ENCODE measurements at places on chromosomes 4 and X.
A peak's percentile ranks its signal among the peaks of the same experiment; 100 is the strongest.

DNA sequence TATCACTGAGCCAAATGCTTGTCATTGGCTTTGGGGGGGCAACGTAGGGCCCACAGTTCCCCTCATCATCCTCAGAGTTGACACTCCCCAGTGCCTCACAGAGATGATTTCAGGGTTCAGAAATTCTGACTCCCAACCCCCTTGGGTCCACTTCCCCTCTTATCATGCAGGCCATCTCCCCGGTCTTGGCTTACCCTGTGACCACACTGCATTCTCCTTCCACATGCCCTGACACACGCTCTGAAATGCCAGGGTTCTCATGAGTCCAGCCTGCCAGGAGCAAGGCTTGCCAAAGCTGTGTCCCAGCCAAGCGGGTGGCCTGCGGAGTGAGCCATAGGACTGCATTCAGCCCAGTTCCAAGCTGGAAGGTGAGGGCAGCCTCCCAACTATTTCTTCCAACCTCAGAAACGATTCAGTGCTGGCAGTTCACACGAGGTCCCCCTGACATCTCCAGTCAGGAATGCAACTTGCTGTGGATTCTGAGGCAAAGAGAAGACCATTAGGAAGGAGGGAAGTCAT lies 101.2 kb downstream of the SMIM20 start:
- no peak for DNase-seq

- DNase-seq: no peak
Measured at GRCh38 chr4:93743022-93743421, 85.5 kb upstream of the ATOH1 start.

- DNase-seq: no peak
Measured at GRCh38 chr4:24935856-24936255, 23.0 kb upstream of the CCDC149 start.

- no peak for DNase-seq
Measured at GRCh38 chrX:49978176-49978575, 55.8 kb downstream of the CLCN5 start.

DNA sequence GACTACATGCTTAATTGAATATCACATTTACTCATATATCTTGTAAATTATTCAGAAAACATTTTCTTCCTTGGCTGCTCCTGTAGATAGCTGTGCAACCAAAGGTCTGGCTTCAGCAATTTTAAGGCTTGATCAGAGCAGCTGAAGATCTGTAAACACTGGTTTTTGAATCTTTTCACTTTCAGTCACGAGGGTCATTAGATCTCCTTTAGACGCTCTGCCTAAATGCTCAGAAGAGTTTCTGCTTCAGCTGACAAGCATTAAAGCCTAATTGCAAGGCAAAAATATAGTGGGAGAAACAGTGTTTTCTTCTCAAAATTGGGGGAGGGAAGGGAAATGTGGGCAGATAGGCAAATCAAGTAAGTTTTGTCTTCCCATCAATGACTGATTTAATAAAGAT lies 25.7 kb downstream of the TRPC5 start:
- peak; percentile 2 for DNase-seq

DNA sequence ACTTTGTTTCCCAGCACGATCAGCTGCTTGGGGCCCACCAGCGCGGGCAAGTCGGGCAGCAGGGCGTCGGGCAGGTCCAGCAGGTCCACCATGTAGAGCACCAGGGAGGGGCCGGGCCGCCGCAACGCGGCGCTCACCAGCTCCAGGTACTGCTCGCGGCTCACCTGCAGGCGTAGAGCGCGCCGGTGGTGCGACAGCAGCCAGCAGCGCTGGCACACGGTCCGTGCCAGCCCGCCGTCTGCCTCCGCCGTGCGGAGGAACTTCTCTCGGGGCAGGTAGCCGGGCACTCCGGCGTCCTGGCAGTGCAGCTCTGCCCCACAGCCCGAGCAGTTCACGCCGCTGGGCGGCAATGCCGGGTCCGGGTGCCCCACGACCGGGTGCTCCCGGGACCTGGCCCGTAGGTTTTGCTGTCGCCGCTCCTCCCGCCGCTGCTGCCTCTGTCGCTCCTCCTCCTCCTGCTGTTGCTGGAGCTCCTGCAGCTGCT lies 527 bp downstream of the NOA1 start:
- peak; percentile 27 for DNase-seq

DNA sequence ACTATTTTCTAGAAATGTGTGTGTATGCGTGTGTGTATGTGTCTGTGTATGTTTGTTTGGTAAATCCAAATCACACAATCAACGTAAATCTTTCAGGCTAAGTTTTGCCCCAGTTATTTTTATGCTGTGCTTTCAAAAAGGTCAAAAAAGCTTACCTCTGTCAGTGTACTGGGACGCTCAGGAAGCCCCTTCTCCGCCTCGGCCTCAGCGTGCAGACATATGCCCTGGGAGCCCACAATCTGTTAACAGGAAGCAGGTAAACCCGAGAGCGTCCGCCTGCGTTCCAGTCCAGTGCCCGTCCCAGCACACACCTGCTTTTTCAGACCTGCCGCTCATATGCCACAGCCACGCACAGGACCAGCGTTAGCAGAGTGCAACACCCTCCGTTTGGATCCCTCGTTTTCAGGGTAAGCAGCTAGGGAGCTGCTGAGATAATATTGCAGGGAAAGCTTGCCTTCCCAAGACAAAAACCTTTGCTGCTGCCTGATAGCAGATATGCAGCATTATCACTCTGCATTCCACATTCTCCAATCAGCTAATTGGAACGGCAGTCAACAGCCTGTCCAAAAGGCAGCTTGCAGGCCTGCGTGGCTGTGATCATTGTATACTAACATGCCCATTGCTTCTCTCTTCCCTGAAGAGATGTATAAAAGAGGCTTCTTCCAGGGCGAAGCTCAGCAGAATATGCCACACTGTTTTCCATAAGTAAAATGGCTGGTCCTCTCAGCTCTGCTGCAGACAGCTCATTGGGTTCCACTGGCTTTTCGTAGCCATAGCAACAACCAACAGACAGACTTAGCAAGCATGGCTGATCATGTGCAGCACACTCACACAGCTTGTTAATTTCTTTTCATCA lies at the start of gene SORBS2:
Gene SORBS2, minus strand, starts transcription at position 686 of the 856 bp plus-strand sequence. CDS start 121,623 bp downstream, outside the sequence.
- peak; percentile 78 for DNase-seq

DNA sequence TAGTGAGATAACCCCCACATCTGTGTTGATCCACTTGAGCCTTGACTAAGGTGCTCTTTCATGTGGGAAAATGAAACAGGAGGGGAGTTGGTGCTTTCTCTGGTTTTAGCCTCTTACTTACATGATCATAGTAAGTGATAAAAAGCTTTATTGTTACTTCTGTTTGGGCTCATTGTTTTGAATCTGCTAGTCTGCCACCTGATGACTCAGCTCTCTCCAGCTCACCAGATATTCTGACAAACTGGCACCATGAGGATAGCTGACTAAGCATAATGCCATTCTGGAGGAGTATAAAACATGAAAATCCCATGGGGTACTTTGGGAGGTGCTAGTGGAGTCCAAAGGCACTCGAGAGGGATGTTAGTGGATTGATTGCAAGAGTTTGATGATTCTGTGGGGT lies 824.0 kb downstream of the RAPGEF2 start:
- no peak for DNase-seq

DNA sequence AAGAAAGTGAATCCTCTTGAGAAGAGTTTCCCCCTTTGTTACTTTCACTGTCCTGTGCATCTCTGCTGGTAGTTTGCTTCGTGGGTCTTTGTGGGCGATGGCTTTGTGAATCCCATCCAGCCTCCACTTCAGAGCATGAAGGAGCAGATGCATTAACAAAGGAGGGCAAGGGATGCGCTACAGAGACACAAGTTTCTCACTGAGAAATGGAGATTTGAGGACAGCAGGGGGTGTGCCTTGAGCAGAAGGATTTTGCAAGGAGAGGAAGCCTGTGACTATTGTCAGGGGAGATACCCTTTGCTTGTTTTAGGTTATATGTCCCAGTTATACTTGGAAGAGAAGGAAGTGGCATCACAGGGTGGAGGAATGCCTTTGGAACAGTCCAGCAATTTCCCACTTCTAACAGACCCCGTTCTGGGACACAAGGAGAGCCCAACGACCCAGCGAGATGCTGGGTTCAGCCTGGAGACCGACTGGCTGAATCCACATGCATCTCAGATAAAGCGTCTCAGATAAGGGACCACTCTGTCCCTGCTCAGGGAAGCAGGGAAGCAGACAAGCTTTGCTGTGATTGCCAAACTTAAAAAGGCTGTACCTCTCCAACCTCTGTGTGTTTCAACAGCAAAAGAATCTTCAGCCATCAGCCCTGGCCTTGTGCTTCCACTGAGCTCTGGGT lies 314.6 kb upstream of the GATB start:
- no peak for DNase-seq

DNA sequence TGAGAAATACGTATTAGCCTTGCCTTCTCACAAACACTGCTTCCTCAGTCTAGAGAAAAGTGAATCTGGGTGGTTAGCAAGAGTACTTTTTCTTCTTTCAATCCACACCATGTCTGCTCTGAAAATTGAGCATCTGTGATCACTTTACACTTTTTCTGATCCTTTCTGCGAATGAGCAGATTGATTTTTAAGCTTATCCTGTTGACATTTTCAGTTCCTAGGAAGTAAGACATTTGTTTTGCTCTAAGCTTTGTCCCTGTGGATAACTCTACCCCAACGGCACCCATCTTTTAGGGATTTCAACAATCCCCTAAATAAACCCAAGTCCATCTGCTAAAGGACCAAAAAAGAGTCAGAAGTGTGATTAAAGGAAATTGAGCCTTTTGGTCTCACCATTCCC lies 487.5 kb downstream of the IQCM start:
- no peak for DNase-seq

- DNase-seq: peak; percentile 11
Measured at GRCh38 chr4:65367306-65367705, 303.0 kb downstream of the EPHA5 start.

GRCh38 chr4:152415980-152416379 lies 119.9 kb downstream of the FBXW7 start:
- DNase-seq: no peak

DNA sequence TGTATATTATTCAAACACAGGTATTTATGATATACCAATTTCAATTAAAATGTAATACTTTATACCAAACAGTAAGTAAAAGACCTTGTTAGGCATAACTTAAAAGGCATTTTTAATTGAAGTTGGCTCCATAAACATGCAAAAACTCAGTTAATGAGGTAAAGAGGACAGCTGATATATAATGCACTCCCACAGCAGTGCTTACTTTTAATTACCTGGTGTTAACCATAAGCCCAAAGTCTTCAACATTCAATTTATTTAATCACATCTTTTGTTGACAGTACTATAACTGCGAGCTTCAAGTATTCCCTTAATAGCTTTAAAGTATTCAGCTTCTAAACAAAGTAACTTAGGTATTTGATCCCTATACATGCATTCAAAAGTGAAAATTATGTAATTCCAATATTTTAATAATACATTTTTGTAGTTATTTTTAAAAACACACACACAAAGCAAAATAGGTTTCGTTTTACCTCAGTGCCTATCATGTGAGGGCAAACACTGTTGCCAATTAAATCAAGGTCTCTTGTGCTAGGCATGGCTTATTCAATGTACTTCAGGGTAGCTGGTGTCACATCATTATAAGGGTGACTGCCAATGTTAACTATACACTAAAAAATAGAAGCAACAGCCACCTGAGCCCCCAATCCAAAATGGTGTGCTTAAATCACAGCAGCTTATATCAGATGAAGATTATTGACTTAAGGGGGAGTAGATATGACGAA lies 197.1 kb downstream of the LRBA start:
- DNase-seq: peak; percentile 45

DNA sequence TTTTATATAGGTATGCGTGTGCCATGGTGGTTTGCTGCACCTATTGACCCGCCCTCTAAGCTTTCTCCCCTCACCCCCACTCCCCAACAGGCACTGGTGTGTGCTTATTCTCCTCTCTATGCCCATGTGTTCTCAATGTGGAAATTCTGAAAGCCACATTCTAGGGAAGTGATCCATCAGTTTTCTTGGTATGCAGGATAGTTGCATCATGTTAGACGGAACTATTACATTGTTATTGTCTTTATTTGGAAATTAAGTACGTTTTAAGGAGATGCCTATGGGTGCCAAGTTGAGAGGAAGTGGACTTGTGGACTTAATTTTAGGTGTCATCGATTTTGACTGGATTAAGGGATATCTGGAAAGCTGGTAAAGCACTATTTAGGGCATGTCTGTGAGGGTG lies 204.6 kb downstream of the RBM46 start:
- DNase-seq: no peak

DNA sequence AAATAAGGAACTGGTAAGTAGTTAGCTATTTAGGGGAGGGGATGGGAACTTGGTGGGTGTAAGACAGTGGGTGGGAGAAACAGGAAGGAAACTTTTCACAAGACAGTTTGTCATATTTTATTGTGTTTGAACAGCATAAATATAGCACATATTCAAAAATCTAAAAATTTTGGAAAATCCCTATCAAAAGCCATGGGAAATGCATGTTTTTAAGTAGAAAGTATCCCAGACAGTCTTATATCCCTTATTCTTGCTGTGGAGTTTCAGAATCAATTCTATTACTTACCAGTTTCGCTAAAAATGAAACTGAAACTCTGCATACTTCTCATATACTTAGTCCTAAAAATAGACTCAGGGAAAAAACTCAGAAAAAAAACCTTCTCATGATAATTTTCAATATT lies 22.3 kb upstream of the RASGEF1B start:
- no peak for DNase-seq

DNA sequence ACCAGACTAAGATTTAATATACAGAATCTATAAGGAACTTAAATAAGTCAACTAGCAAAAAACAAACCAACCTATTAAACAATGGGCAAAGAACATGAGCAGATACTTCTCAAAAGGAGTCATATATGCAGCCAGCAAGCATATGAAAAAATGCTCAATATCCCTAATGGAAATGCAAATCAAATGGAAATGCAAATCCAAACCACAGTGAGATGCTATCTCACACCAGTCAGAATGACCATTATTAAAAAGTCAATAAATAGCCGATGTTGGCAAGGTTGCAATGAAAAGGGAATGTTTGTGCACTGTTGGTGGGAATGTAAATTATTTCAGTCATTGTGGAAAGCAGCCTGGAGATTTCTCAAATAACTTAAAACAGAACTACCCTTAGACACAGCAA lies 97.0 kb upstream of the SLC6A14 start:
- no peak for DNase-seq

DNA sequence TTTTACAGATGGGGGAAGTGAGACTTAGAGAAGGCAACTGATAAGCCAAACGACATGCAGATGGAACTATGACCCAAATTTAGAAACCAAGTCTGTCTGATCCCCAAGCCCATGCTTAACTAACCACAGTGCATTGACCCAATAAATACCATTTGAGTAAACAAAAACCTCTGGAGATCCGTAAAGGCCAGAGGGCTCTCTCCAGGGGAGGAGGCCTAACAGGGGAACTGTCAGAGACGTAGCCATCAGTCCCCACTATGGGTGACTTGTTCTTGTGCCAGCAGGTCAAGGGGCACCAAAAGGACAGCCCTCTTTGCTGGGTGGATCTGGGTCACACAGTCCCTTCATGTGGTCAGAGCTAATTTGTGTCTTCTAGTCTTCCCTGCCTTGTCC lies 420.2 kb downstream of the BCOR start:
- no peak for DNase-seq

DNA sequence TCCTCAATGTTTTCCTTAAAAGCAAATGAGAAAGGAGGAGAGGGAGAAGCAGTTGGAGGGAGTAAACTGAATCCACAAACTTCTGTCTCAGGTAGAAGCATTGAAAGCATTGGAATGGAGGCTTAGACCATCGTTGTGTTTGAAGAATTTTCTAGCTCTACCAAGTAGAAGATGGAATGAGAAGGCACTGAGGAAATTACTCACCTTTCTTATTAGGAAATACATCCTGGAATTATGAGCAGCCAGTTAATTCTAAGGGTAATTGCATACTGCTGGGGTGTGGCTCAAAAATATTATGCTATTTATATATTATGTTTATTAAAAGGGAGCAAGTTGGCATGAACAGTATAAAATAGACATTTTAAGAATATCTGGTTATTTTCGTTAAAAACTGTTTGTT lies 12.9 kb downstream of the PGM2 start:
- DNase-seq: no peak

- no peak for DNase-seq
Measured at GRCh38 chr4:5037553-5038551, 13.4 kb upstream of the STK32B start.
